NCI-H510A (cell line): ENCODE measurements at places on chromosomes 11 and 22.

DNA sequence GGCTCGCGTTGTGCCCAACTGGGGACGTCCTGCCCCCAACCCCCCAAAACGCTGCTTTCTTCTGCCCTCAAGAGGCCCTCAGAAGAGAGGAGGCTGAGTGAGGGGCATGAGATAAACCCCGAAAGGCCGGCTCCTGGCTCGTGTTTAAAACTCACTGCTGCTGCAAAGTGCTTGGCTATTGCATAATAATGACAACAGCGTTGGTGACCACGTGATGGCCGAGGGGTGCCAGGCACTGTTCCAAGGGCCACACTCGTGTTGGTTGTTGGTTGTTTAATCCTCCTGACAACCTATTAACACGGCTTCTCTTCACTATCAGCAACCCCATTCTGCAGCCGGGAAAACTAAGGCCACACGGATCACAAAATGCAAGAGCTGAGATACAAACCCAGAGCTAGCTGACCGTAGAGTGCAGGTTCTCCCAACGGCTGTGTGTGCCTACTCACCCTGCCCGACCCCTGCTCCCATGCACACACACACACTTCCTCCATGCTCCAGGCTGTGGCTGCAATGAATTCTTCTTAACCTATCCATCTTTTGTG lies 51.0 kb downstream of the ANO1 start:
- DNase-seq, result no peak

GRCh38 chr11:5534046-5534445 lies 14.3 kb downstream of the OR52H1 start:
- no peak for DNase-seq

DNA sequence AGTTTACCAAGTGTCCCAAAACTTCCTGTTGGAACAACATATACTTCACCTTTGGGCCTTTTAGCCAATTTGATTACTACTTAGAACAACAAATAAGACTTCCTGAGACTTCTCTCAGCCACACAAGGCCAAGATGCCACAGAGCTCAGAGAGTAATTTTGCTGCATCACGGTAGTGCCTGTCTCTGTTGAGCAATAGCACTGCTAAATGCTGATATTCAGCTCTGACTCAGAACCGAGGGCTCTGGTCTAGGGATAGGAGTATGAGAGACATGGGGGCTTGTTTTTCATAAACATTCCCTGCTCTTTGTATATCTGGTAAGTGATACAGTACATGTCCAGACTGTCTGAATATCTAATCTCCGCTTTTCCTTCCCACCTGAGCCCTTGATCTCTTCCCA lies 260.4 kb upstream of the ARHGAP20 start:
- DNase-seq, result no peak

DNA sequence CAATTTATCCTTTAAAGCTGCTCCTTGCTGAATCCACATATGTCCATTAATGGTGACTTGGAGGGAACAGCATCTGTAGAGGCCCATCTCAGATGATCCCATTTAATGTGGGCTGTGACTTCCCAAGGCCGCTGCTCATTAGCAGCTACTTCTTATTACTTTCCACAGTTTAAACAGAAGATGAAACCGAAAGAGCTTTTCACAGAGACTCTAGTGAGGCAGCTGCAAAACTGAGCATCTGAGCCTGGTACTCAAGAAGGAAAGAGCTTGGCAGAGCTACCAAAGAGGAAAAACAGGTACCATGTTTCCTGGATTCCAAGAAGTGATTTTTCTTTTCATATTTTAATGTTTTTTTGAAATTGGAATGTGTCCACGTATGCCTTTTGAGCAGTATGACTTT lies 110.5 kb upstream of the NARS2 start:
- no peak for DNase-seq

DNA sequence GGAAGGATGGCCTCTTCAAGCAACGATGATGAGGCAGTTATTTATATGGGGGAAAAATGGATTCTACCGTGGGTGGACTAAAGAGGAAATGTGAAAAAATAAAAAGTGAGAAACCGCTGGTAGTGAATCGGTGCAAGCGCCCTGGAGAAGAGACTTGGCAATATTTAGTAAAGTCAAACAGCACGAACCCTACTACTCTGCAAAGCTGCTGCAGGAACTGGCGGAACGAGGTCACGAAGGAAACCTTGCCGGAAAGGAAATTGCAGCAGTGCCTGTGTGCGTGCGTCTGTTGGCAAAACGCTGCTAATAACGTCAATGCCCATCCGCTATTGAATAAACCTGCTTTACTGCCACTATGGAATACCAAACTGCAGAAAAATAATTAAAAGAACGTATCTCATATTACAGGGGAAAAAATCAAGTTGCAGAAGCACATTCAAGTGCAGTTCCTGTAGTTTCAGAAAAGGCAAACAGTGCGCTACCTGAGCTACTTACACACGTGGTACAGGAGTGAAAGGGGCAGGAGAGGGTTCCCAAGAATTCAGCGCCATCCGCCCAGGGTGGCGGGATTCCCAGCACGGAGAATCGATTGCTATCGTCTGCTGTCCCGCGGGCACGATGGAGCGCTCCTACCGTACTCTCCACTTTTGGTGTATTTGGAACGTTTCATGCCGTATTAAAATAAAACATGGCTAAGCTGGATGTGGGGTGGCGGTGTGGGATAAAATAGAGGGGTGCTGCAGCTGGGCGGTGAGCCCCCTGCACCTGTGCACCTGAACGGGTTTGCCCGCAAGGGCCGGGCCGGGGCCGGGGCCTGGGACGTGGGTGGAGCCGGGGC lies 585 bp upstream of the NADSYN1 start:
- peak; percentile 29 for DNase-seq

GRCh38 chr22:32776397-32776796 lies 25.1 kb upstream of the TIMP3 start:
- no peak for DNase-seq

DNA sequence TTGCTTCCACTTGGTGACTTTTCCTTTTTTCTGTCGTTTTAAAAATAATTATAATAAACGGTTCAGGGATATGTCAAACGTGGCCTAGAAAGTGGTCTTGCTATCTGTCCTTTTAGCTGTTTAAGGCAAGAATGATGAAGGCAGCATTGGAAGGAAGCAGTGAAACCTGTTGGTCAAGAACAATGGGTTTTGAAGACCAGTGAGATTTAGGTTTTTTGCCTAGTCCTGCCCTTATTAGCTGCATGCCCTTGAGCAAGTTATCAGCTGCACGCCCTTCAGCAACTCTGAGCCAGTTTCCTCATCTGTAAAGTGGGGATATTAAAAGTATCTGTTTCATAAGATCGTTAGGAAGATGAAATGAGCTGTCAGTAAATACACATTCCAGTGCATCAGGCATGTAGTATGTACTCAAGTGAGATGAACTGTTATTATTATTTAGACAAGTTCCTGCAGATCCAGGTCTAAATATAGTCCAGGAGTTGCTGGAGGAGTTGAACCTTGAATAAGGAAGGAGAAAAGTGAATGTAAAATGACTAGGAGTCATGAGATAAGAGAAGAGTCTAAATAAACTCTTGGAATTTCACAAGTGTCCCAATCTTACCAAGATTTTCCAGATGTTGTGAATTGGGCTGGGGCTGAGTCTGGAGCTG lies 90.8 kb upstream of the HSD17B12 start:
- DNase-seq, result no peak

- no peak for DNase-seq
Measured at GRCh38 chr11:130694488-130695045, 221.7 kb downstream of the SNX19 start.
